Endothelial cell of umbilical vein (primary cell): ENCODE measurements at places on chromosomes 1 and 21.

GRCh38 chr1:41812453-41812852 lies 106.3 kb downstream of the HIVEP3 start:
- peak; percentile 64 for DNase-seq

GRCh38 chr1:50279622-50280330 lies 143.5 kb downstream of the DMRTA2 start:
- DNase-seq: peak; percentile 2

GRCh38 chr1:113835686-113836290 lies 23.5 kb upstream of the RSBN1 start:
- DNase-seq: peak; percentile 72

GRCh38 chr1:245802941-245803665 lies 648.3 kb downstream of the KIF26B start:
- no peak for DNase-seq

DNA sequence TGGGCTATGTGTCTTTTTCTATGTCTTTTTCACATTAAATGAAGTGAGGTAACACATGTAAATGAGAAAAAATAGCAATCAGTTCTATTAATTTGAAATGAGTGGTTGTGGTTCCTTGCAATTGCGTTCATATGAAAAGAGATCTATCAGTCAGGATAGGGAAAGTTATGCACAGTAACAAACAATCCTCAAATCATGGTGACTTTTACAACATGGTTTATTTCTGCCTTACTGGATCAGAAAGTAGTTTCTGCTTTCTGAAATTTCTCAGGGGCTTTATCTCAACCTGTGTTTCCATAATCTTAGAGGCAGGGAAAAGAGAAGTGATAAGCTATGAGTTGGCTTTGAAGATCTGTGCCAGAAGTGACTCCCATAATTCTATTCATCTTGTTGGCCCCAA lies 39.0 kb downstream of the DOP1B start:
- DNase-seq: no peak

GRCh38 chr1:8424539-8425116 lies 106.7 kb downstream of the SLC45A1 start:
- peak; percentile 66 for DNase-seq
